ENCODE measurements at places on chromosomes 16 and 17.

GRCh38 chr17:41332239-41332638, 16.7 kb upstream of the KRTAP17-1 start:
- DNase-seq: no peak

- no peak for DNase-seq
Observed at GRCh38 chr16:86483-86952, 8.5 kb downstream of the MPG start.

- no peak for DNase-seq
Observed at GRCh38 chr16:79312502-79312901, 288.0 kb downstream of the MAF start.

DNA sequence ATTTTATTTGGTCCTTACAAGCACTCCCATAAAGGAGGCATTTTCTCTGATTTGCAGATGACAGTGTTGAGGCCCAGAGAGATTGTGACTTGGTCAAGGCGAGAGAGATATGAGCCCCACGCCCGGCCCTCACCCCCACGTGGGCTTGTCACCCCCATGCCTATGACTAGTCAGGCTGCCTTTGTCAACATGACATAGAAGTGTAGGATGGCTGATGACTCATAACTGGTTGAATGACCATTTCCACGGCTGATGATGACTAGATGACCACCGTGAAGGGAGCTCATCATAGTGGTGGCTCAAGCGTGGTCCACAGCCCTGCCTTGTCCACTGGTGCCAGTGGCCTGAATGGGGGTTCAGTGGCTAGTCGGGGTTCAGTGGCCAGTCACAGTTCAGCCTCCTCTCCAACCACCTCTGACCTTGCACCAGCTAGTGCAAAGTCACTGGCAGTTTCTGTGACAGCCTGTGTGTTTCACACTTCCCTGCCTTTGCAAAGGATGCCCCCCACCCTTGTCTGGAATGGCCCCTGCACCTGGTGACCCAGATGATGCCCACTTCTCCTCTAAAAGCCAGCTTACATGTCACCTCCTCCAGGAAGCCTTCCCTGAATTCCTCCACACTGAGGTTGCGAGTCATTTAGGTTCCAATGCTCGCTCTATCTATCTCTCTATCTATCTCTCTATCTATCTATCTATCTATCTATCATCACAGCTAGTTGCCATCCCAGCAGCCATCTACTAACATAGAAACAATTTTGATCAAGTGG, 3.8 kb upstream of the WSCD1 start:
- DNase-seq: no peak

DNA sequence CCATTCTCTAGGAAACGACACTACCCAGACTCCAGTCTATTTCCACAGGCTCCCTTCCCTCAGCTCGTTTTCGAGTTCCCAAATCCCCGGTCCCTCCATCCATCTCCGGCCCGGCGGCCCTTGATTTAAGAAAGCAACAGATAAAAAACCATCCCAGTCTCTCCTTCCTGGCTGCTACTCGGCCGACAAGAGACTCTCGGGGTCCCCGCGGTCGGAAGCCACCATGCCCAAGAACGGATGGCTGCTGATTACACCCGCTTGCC, 182 bp downstream of the RPL26 start:
- DNase-seq: no peak

DNA sequence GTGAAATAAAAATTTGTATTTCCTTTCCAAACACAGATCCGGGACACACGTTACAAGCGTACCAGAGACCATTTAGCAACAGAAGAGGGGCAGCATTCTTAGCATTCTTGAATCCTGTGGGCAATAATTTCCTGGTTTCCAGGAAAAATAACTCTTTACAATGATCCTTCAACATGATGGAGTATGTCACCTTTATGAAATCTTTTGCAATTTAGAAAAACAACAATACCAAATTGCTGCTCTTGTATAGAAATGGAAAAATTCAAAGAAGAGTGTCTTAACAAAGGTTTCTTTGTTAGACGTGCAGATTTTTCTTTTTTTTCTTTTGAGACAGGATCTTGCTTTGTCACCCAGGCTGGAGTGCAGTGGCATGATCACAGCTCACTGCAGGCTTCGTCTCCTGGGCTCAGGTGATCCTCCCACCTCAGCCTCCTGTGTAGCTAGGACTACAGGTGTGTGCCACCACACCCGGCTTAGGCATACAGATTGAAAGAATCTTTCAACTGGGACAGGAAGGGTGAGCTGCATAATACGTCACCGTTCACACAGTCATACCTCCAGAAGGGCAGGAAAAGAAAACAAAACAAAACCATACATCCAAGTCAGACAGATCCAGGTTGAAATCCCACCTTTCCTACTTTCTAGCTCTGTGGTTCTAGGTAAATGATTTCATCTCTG, 10.8 kb upstream of the GCSH start:
- DNase-seq: no peak

DNA sequence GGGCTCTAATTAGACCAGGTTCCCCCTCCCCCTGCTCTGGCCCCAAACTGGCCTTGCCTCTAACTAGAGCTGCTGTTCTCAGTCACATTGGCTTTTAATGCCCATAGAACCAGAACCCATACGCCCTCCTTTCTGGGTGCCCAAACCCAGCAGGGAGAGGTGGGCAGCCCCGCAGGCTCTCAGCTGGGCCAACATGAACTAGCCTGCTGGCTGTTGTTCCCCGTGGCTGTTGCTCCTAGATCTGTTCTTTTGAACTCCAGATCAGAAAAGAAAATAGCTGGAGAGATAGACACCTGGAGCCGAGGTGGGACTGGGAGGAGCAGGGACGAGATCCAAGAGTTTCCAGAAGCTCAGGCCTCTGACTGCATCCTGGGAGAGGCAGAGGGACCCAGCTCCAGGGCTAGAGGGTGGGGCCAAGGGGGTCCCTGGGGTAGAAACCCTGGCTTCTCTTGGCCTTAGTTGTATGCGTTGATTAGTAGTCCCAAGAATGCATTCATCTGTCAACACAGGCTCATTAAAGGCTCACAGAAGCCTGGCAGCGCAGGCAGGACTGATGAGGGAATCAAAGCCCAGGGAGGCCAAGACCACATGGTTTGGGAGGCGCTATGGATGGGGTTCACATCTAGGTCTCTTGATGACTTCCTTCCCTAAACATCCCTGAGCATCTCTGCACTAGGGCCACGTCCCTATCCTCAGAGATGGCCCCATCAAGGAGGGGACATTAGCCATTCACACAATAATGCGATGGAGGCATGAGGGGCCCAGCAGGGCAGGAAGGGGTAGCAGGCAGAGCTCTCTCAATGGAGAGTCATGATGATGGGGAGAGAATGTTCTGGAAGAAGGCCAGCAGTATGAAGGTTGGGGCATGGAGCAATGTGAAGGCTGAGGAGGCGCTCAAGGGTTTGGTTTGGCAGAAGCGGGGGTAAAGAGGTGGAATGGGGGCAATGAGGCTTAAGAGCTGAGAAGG, 1.3 kb upstream of the CPSF4L start:
- DNase-seq: no peak

DNA sequence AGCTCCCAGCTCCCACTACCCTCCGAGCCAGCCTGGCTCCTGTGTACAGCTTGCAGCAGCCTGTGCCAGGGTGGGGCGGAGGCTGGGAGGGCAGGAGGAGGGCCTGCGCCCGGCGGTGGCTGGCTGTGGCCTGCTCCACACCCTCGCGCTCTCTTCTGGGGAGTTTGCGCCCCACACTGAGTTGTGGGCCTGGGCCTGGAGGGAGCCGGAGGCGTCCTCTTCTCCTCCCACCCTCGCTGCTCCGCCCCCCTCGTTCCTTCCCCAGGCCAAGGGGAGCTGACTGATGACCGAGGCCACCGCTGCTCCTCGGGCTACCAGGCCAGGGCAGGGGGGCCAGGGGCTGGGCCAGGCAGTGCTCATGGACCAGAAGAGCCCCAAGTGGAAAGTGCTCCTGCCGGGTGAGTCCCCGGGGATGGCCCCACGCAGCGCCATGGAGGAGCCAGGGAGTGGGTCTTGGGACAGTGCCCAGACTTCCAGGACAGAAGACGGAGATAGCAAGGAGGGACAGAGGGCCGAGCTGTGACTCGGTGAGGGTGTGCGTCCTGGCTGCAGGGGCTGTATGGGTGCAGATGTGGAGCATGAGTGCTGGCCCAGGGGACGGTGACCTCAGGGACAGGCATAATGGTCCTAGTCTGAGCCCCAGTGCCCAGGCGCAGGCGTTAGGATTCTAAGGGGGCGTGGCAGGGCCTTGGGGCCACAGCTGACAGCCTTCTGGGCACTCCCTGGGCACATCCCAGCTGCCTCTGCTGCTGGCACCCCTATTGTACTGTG, 242.1 kb upstream of the GSE1 start:
- DNase-seq: no peak

GRCh38 chr17:73228748-73229236, 32.9 kb downstream of the CPSF4L start:
- no peak for DNase-seq

- DNase-seq: no peak
Observed at GRCh38 chr16:59296888-59297287, 562.8 kb upstream of the GOT2 start.

- peak; percentile 86 for DNase-seq
Observed at GRCh38 chr17:80866050-80866793, 125.4 kb upstream of the CHMP6 start.

DNA sequence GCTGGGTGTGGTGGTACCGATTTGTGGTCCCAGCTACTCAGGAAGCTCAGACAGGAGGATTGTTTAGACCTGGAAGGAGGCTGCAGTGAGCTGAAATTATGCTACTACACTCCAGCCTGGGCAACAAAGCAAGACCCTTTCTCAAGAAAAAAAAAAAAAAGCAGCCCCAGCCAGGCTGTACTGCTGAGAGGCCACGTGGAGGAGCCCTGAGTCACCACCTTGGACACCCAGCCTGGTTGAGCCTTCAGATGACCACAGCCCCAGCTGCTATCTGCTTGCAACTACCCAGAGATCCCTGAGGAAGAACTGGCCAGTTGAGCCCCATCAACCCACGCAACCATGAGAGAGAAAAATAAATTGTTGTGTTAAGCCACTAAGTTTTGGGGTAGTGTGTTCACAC, 23.6 kb upstream of the GPRC5C start:
- DNase-seq: no peak

DNA sequence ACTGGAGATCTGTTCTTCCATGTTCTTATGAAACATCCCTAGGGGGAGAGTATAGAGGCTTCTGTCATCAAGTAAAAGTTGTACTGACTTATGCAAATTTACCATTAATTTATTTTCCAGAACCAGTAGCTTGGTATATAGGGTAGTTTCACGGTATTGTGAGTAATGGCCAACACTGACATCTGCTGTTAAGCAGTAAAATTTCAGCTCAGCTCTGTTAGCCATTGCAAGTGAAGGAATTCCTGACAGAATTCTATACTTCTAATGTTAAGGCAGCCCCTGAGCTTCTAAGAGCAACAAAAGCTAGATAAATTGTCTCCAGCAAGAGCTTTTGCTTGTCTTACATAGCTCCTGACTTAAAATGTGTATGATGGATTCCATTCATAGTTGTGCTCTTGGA, 613.5 kb upstream of the C16orf82 start:
- DNase-seq: no peak

- DNase-seq: no peak
Observed at GRCh38 chr16:80263181-80263823, 277.5 kb upstream of the DYNLRB2 start.

DNA sequence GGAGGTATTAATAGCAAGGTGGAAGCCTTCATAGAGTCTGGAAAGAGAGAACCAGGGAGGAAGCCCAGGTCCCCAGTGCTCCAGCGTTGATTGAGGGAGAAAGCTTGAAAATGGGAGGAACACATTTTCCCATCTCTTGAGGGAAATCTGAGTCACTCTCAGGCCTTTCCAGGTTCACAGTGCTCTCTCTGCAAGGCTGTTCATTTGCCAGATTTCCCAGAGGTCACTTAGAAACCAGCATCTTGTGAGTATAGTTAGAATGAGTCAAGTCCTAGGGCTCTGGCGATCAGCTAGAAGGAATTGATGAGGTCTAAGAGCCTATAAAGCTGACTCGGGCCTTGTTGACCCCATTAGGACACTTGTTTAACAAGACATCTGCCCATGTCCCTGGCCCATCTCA, 17.7 kb upstream of the ZNF594 start:
- no peak for DNase-seq

GRCh38 chr17:68457539-68458259, 403 bp upstream of the WIPI1 start:
- peak; percentile 99 for DNase-seq

DNA sequence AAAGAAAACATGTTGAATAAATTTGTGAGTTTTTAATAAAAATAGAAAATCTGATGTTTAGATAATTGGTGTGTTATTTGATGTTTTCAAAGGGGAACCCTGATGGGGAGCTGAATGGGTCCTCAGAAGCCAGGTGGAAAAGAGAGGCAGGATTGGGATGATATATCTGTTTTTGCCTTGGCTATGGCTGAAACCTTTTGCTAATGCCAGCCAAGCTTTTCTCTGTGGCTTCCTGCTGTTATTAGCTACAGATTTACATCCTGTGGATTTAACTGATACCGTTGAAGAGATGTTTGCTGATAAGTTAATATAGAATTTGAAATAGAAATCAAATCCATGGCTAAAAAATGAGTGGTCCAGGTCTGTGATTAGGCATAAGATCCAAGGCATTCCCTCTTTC, 4.2 kb upstream of the AATF start:
- DNase-seq: no peak

GRCh38 chr17:81524865-81525159, 3.4 kb upstream of the FSCN2 start:
- no peak for DNase-seq

DNA sequence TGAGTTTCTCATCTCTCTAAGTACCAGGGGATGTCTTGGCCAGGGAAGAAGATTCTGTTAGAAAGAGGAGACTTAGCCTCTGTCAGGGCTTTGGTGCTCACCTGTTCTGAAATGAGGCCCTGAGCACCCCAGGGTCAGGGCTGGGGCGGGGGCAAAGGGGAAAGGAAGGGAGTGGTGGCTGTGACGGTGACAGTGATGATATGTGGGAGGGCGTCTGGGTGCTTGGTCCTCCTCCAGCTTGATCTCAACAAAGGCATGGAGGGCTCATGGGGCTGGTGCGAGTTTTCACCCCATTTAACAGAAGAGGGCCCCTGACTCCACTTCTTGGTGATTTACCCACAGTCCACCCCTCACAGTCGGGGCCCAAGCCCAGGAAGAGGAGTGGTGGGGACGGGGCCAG, 15.1 kb downstream of the SOX8 start:
- DNase-seq: no peak

DNA sequence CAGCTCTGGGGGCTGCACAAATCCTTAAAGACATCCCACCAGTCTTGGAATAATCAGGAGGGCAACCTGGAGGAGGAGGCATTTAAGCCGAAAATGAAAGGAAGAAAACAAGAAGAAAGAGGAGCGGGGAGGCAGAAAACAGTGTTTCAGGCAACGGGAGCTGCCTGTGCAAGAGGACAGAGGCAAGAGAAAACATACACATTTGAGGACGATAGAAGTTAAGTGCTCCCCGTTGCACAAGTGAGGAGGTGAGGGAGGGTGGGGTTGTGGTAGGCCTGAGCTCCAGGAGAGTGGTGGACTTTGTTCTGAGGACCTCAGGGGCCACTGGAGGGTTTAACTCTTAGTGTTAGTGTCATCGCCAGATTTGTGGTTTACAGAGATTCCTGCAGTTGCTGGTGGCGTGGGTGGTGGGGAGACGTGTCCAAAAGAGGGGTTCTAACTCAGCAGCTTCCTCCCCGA, 27.6 kb upstream of the CIBAR2 start:
- DNase-seq: no peak

- no peak for DNase-seq
Observed at GRCh38 chr17:81419319-81419885, 24.1 kb downstream of the BAHCC1 start.

All from activated CD8-positive, alpha-beta memory T cell treated with anti-CD3 and anti-CD28 coated beads for 24 hours (primary cell).